Mesothelial cell of epicardium (in vitro differentiated cells): ENCODE measurements at places on chromosomes 13 and 19.
A peak's percentile ranks its signal among the peaks of the same experiment; 100 is the strongest.

DNA sequence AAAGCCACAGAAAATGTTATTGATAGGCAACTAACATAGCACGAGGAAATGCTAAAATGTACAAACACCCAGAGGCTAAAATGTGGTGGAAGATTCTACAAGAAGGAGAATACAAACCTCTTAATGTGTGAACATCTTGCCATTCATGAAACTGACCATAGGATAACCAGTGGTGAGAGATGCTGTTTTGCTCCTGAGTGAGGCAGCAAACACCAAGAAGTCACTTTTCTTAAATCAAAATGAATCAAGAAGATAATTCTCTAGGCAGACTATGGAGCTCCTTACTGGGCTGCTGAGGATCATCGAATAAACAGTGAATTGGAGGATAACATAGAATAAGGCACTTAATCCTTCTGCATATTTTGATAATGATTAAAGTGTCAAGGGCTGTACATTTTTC lies 375.4 kb upstream of the SLITRK6 start:
- DNase-seq: no peak

DNA sequence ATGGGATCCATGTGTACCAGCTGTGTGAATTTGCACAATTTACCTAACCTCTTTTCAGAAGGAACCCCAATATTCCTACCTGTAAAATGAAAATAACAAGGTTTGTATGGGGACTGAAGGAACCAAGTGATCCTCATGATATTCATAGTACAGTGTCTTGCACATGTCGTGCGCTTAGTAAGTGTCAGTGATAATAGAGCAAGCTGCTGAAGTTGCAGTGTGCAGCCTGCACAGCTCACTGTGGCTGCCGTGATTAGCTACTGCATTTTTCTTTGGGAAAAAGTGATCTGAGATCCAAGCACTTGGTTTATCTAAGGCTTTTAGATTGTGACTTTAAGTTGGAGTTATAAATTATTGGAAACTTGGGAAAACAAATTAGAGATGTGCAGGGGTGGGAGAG lies 135.9 kb upstream of the FRY start:
- no peak for DNase-seq

GRCh38 chr13:109821103-109821502 lies 34.7 kb upstream of the IRS2 start:
- DNase-seq: no peak

GRCh38 chr19:1618157-1619093 lies 13.2 kb upstream of the UQCR11 start:
- DNase-seq: no peak

- no peak for DNase-seq
Measured at GRCh38 chr13:43284162-43284561, 260.8 kb downstream of the DNAJC15 start.

- no peak for DNase-seq
Measured at GRCh38 chr13:35474496-35475211, 1.8 kb downstream of the MAB21L1 start.

GRCh38 chr13:110116072-110116487 lies 190.9 kb downstream of the COL4A1 start:
- peak; percentile 85 for DNase-seq

DNA sequence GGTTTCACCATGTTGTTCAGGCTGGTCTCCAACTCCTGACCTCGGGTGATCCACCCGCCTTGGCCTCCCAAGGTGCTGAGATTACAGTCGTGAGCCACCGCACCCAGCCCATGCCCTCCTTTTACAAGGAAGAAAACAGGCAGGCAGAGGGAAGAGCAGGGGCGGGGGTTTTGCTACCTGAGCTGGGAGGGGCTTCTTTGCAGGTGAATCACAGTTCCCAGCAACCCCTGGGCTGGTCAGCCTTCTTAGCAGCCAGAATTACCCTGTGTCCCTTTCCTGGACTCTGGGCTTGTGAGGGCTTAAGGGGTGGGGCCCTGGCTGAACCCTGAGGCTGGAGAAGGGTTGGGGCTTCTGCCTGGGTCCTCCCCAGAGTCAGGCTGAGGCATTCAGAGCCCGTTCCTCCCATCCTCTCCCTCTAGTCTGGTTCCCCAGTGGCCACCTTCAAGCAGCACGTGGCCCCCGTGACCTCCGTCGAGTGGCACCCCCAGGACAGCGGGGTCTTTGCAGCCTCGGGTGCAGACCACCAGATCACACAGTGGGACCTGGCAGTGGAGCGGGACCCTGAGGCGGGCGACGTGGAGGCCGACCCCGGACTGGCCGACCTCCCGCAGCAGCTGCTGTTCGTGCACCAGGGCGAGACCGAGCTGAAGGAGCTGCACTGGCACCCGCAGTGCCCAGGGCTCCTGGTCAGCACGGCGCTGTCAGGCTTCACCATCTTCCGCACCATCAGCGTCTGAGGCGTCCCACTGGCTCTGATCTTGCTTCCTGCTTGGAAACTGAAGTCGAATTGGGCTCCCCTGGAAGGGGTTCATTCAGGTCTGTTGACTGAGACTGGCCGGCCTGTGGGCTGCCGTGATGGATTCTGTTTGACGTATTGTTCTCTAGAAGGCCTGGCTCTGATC lies 2.8 kb upstream of the KCNJ14 start:
- no peak for DNase-seq

GRCh38 chr13:34322014-34322742 lies 504.2 kb downstream of the RFC3 start:
- no peak for DNase-seq

DNA sequence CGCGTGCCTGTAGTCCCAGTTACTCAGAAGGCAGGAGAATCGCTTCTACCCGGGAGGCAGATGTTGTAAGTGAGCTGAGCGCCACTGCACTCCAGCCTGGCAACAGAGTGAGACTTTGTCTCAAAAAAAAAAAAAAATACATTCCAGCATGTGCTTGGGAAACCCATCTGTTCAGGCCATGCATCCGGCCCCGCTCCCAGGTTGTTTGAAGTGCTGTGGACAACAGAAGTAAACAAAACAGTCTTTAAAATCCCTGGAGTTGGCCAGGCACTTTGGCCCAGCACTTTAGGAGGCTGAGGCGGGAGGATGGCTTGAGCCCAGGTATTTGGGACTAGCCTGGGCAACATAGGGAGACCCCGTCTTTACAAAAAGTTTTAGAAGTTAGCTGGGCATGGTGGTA lies 3.2 kb upstream of the PTPRS start:
- DNase-seq: no peak

DNA sequence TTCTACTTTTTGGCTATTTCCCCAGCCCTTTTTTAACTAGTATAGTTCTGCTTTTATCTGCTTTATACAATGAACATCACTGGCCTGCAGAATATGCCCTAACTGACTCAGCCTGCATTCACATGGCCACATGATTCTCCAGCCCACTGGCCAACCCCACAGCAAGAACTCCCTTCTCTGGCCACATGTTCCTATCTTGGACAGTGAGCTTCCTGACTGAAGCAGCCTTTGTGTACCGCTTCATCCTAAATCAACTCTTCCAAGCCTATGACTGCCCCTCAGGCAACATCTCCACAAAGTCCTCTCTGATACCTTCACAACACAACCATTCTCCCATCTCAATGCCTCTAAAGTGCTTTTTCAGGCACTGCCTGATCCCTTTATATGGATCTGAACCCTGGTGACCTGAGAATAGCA lies 214.1 kb downstream of the COL4A1 start:
- no peak for DNase-seq

GRCh38 chr13:111534751-111535522 lies 214.5 kb downstream of the TEX29 start:
- no peak for DNase-seq

DNA sequence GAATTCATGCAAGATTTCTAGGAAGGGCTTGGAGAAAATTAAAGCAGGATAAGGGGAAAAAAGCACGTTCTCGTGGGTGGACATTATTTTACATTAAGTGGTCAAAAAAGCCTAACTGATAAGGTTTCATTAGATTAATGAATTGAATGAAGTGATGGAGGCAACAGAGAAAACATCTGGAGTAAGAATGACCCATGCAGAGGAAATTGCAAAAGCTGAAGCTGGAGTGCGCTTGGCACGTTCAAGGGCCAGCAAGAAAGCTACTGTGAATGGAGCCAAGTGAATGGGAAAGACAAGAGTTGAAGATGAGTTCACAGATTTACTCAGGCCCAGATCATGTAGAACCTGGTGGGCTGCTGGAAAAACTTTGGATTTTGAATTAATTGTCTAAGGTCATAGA lies 777.9 kb downstream of the DACH1 start:
- DNase-seq: no peak

GRCh38 chr13:110367620-110368019 lies 60.5 kb downstream of the COL4A2 start:
- no peak for DNase-seq

- no peak for DNase-seq
Measured at GRCh38 chr19:28636706-28637105, 576.2 kb downstream of the UQCRFS1 start.

DNA sequence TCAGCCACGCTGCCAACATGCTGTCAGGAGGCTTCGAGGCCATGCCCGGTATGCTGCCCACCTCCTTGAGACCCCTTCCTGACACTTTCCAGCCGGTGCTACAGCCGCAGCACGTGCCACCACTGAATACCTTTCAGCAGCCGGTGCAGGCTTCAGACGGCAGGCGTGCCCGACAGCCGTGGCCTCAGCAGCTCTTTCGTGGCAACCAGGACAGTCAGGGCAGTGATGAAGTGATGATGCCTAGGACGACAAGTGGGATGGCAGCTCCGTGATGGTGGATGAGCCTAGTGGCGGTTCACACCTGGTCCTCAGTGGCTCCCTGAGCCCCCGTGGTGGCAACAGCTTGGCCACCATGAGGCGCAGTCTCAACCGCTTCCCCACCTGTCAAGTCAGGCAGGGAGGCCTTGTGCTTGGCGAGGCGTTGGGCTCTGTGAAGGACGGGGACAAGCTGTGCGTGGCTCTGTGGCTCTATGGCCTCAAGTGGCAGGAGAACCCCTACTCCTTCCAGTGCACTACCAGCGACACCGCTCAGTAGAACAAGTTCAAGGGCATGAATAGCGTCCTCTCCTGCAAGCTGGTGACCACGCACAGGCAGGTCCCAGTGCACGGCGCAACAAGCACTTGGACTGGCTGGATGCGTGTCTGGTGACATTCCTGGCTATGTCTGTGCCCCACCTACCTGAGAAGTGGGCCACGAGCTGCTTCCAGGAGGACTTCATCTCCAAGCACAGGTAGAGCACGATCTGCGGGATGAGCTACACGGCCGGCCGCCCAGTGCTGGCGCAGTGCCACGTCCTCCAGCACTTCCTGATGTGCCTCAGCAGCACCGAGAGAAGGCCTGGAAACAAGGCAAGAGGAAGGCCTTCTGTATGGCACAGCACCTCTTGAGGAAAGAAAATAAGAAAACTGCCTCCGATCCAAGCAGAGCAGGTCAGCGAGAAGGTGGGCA lies 18.2 kb upstream of the ZNF14 start:
- DNase-seq: no peak

GRCh38 chr19:43700395-43701000 lies 15.4 kb upstream of the IRGC start:
- no peak for DNase-seq

DNA sequence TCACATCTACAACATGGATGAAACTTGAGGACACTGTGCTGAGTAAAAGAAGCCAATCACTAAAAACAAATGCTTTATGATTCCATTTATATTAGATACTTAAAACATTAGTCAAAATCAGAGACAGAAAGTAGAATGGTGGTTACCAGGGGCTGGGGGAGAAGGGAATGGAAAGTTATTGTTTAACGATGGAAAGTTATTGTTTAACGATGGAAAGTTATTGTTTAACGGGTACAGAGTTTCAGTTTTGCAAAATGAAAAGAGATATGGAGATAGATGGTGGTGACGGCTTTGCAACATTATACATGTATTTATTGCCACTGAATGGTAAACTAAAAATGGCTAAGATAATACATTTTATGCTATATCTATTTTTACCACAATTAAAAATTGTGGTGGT lies 160.6 kb downstream of the TUBA3C start:
- no peak for DNase-seq

GRCh38 chr19:38993271-38993670 lies 17.7 kb upstream of the FBXO17 start:
- DNase-seq: no peak

DNA sequence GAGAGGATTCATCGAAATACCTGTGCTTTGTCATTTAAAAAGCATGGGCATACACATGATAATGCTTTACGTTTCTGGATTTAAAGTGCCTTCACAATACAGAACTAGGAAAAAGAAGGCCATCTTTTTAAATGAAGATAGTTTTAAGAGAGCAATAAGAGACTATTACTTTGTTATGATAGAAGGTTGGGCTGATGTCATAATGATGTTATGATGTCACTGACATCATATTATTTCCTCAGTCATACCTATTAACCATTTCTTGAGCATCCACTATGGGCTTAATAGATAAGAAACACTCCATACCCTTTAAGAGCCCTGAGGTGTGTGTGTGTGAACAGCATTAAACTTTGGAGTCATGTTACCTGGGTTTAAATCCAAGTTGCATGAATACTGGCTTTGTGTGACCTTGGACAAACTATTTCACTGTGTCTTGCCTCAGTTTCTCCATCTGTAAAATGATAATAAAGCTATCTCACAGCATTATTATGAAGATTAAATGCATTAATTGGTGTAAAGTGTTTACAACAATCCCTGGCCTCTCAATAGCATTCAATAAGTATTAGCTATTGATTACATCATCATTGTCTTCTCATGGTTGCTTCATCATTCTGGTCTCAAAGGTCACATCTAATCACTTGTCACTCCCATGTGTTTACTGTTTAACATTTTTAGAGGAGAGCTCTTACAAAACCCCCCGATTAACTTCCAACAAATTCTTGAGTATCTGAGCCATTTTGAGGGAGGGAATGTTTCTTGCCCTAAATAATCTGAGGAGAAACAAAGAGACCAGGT lies 11.1 kb downstream of the ZNF181 start:
- no peak for DNase-seq

DNA sequence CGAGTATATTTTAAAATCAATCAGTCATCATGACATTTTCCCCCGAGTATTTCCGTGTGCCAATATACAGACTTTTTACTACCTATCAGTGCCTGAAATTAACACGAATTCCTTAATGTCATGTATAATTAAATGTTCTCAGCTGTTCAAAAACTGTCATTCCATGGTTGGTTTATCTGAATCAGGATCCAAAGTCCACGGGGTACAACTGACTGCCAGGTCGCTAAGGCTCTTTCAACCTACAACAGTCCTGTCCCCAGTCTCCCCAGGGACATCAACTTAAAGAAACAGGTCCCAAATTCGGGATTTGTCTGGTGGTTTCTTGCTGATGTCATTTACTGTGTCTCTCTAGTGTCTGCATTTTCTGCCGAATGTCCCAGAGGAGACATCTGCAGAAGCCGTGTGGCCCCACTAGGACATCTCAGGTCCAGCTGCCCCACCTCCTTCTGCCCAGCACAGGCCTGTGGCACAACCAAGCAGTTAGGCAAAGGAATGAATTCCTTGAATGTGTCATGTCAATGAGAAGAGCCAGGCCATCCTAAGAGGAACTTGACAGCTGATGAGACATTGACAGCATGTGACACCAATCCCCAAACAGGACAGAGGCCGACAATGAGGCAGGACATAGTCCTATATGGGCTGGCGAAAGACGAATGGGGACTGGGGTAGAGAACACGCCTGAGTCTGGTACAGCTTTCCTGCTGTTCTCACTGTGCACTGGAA lies 109.5 kb downstream of the STK24 start:
- DNase-seq: no peak
